ENCODE measurements at places on chromosomes 6 and 20. TPM values are rescaled to one million over a fixed set of nuclear protein-coding genes. Genes with fewer than 3 reads are reported as not detected.

The KCNK15 gene
- 0.28 TPM for total RNA-seq

The RING1 gene
- total RNA-seq, result 38.6 TPM

The NDUFAF4 gene
- 6.8 TPM for total RNA-seq

The KIF6 gene
- total RNA-seq, result under 0.01 TPM

The PI16 gene
- 0.43 TPM for total RNA-seq

Data from smooth muscle cell of bladder (primary cell).